Midbrain (tissue), 1 donor: ENCODE measurements at places on chromosomes 16 and 17.

- DNase-seq: no peak
Measured at GRCh38 chr16:2527071-2527783, 4.0 kb downstream of the CEMP1 start.

DNA sequence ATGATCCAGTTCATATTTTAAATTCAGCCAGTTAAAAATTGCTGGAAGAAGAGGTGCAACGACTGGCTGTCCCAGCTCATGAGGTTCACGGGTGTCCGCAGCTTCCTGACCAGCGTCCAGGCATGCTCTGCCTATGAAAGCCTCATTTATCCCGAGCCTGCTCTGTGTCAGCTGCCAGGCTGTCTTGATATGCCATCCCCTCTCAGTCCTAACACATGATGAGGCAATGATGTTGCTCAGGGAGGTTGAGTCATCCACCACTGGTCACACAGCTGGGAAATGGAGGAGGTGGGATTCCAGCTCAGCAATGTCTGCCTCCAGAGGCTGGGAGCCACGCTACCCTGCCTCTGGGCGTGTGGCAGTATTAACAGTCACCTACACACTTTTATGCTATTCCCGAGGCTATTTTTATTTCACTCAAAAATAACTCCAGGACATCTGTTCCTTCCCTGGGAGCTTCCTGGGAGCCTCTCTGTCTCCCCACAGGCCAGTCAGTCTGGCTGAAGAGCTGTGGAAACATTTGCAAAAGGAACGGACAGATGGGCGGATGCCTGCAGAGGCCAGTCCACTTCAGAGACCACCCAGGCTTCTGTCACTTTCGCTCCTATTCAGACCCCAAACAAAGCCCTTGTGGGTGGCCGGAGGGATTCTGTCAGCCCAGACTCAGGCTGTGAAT is 22.5 kb downstream of the RAB11FIP4 start:
- peak; percentile 82 for DNase-seq

DNA sequence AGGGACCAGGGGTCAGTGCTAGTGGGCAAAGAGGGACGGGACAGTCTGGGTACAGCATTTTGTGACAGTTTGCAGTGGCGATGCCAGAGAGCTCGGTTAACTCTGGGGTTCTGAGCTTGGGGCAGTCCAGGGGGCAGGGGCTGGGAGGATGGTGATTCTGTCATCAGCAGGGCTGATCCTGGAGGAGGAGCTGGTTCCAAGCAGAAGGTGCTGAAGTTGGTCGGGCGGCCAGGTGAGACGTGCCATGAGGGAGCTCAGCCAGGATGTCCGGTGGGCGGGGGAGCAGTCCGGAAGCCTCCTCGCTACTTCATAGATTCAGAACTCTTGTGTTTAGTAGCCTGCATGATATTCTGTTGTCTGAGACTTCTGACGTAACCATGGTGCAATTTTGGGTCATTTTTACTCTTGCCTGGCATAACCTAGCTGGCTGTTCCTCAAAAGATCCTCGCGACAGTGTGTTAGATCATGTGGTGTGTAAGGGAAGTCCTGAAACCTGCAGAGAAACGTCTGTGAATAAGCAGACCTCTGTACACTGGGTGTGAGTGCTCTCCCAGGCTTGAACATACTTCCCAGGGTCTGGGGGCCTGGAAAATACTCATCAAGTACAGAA is 122.0 kb downstream of the CLEC16A start:
- no peak for DNase-seq

- DNase-seq: peak; percentile 74
Measured at GRCh38 chr17:78970834-78971755, 8.6 kb downstream of the LGALS3BP start.

- no peak for DNase-seq
Measured at GRCh38 chr16:6967796-6968320, 364.8 kb upstream of the RBFOX1 start.

- peak; percentile 75 for DNase-seq
Measured at GRCh38 chr17:143785-144281, 6.5 kb downstream of the SCGB1C2 start.

DNA sequence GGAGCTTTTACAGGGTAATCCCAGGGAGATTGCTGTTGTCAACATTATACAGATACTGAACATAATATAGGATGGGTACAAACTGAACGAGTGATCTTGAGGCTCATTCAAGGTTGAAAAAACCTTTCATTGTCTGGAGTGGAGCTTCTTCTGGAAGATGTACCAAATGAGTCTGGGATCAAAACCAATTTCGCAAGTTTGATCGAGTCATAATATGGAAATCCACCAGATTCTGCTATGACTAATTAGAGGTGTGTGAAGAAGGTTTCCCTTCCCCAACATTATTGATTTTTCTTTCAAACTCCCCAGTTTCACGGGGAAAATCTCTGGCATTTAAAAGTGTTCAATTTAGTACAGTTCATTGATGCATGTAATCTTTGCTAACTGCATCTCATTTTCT is 324.1 kb downstream of the ZFHX3 start:
- DNase-seq: no peak

DNA sequence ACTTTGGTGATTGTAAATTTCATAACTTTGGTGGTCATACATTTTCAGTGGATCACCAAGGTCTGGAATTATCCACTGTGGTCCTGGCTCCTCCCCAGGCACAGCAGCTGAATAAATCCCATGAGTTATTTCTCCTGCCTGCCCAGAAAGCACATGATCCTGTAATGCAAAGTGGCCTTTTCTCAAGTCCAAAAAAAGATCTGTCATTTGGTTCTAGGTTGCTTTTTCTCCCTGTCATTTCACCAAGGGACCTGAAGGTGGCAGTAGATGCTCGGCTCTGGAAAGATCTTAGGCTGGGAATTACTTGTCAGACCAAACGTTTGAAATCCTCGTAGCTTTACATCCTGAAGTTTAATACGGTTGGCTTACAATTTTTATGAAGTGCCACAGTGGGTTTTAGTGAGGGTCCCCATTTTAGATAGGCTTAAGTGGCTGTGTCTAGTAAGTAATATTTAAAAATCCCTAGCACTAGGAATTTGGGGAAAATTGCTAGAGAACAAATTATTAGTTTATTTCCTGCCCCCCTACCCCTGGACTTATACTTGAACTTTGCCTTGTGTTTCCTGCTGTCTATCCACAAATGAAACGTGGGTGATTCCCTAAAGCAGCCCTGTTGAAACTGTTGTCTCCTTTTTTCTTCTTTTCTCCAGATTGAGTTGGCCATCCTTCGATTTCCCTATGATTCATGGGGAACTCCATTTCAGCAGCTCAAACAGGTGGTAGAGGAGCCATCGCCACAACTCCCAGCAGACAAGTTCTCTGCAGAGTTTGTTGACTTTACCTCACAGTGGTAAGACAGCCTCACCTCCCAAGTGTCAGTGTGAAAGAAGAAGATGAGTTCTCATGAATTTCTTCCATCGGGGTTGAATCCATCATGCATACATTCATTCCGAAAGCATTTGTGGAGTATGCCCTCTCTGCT is 111.7 kb downstream of the MAP2K6 start:
- DNase-seq: peak; percentile 73

DNA sequence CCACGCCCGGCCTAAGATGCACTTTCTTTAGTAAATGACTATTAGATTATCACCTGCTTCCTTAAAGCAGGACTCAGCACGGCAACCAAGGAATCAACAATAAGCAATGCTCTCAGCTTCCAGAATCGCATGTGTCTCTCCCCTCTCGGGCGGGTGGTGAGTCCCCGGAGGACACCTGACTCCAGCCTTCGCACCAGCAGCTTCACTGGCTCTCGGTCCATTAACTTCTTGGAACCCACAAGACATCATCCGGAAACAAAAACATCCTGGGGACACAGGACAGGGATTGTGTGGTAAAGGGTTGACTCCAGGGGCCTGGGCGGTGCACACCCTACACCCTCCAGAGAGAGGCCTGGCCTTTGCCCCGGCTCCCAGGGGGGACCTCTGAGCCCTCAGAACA is 22.7 kb downstream of the UTS2R start:
- no peak for DNase-seq

- no peak for DNase-seq
Measured at GRCh38 chr17:76528156-76528527, 9.4 kb downstream of the CYGB start.

- DNase-seq: no peak
Measured at GRCh38 chr16:89046491-89046890, 47.2 kb upstream of the ACSF3 start.

DNA sequence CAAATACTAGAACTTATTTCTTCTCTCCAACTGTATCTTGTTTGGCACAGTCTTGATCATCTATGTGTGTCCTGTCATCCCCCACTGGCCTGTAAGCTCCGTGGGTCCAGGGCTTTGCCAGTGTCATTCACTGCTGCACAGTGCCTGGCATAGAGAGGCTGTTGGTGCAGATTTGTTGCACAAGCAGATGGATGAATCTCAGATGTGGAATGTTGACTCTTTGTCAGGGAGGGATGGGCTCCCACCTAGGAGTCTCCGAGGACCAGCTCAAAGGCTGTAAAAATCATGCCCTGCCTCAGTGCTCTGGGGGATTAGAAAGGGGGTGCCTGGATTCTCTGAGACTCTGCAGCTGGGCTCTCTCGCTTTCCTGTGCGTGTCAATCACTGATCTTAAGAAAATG is 60.6 kb downstream of the RAB11FIP4 start:
- no peak for DNase-seq

- DNase-seq: no peak
Measured at GRCh38 chr16:72604375-72604774, 432.4 kb upstream of the PMFBP1 start.

- DNase-seq: no peak
Measured at GRCh38 chr17:62167076-62167475, 102.0 kb upstream of the MED13 start.

- DNase-seq: no peak
Measured at GRCh38 chr17:37062021-37062420, 113.3 kb downstream of the AATF start.

- DNase-seq: no peak
Measured at GRCh38 chr17:82823004-82823403, 16.8 kb downstream of the ZNF750 start.

- no peak for DNase-seq
Measured at GRCh38 chr16:66950971-66951790, 9.9 kb upstream of the CES3 start.

GRCh38 chr17:82434216-82434565 is 15.8 kb upstream of the OGFOD3 start:
- no peak for DNase-seq

- DNase-seq: no peak
Measured at GRCh38 chr17:43882761-43883415, 24.4 kb downstream of the MPP2 start.

DNA sequence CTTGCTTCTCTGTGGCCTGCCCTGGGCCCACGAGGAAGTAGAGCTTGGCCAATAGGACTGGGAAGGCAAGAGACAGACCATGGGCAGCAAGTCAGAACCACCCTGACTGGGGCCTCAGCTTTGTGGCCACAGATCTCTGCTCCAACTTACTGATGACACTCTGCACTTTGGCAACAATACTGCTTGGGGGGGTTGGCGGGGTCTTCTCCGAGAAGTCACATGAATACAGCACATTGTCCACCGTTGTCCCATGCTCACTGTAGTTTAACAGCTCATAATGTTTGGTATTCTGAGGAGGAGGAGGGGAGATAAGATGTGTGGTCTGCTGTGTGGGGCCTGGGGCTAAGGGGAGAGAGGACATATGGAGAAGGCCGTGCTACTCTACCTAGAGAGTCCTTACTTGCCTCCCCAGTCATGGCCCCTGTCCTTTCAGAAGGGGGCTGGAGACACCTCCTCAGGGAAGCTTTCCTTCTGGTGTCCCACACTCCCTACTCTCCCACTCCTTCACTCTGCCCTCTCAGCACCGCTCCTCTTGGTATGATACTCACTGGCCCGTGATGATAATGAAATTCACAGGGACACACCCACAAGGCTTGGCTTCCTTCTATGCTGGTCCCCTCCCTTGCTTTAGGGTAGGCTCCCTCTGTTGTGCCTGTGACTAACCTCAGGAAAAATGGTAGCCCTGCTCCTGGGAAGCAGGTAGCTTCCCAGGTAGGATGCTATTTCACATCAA is 4.0 kb upstream of the DHRS13 start:
- no peak for DNase-seq

GRCh38 chr16:84585886-84586285 is 32.0 kb downstream of the COTL1 start:
- peak; percentile 78 for DNase-seq

DNA sequence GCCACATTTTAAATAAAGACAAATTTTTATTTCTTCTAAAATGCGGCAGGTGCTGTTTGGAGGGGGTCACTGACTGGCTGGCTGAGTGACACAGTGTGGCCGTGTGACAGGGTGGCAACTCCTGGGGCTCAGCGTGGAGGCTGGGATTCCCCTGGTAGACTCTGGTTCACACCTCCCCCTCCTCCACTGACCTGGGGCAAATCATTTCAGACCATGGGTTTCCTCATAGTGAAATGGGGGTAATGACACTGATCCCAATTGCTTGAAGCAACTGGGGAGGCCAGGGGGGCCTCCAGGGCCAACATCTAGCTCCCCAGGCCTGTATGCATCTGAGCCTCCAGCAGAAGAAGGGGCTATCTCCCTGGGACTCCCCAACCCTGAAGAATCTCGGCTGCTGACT is 6.6 kb downstream of the HSD11B2 start:
- no peak for DNase-seq

DNA sequence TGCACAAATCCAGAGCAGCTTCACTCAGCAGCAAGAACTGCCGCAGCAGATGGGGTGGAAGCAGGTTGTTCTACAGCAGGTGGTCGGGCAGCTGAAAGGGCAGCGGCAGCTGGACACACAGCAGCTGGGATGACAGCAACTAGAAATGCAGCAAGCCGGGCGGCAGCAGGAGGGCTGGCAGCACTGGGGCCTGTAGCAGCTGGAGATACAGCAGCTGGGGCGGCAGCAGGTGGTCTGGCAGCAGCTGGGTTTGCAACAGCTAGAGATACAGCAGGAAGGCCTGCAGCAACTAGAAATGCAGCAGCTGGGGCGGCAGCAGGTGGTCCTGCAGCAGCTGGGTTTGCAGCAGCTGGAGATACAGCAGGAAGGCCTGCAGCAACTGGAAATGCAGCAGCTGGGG is 460 bp downstream of the KRTAP4-3 start:
- DNase-seq: no peak

DNA sequence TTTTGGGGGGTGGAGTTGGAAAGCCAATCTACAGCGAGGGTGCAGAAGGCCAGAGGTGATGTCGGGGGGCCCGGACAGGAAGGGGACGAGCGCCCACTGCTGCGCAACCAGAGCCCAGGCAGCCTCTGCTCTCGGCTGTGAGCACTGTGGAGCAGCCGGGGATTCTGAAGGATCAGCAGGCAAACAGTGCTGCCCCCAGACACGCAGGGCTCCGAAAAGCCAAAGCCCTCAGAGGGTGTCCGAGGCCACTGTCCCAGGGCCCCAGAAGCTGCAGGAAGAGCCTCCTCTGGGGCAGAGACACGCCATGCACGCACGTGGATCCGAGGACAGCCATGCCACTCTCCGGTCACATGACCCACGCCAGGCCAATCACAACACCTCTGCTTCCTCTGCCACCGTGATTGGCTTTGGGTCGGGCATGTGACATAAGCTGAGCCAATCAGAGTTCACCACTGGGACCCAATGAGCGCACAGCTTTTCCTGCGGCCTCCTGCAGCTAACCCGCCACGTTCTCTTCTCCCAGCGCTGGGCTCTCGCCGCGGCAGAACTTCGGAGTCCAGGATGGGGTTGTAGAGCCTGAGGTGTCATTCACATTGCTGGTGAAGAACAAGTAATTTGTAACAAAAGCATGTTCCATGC is 40.7 kb downstream of the ACTG1 start:
- peak; percentile 58 for DNase-seq

GRCh38 chr17:21194226-21194625 is 19.7 kb downstream of the TMEM11 start:
- no peak for DNase-seq

- no peak for DNase-seq
Measured at GRCh38 chr16:25950586-25951281, 259.0 kb downstream of the HS3ST4 start.

- no peak for DNase-seq
Measured at GRCh38 chr17:63963123-63963522, 9.6 kb downstream of the SCN4A start.
